CD4-positive, alpha-beta T cell treated with Interferon alpha-2 for 1 hour (primary cell): ENCODE measurements at places on chromosomes 6 and 20.

- DNase-seq: no peak
These were observed 50.3 kb upstream of the PTPRK start for GRCh38 chr6:128570680-128571063.

DNA sequence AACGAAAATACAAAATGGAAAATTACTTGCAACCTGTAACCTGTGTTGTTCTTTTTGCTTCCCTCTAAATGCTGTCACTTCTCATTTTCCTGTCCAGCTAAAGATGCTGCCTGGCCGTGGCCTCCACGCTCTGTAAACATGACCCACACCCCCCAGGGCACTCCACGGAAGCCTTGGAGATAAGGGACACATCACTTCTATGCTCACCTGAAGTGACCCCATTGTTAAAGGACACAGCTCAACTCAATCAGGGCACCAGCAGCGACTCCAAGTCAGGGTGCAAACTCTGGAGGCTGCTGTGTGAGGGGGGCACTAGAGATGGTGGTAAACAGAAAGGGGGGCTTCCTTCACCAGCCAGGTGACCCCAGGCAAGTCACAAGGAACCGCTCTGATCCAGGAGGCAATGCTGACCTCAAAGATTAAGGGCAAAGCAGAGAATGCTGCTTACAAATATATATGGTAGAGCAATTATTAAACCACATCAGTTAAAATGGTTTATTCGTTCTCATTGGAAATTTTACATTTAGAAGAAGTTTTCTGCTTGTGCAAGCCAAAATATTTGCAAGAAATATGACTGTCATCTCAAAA lies 13.2 kb downstream of the DIDO1 start:
- no peak for DNase-seq

GRCh38 chr6:43776115-43776798 lies 6.2 kb downstream of the VEGFA start:
- DNase-seq: no peak

DNA sequence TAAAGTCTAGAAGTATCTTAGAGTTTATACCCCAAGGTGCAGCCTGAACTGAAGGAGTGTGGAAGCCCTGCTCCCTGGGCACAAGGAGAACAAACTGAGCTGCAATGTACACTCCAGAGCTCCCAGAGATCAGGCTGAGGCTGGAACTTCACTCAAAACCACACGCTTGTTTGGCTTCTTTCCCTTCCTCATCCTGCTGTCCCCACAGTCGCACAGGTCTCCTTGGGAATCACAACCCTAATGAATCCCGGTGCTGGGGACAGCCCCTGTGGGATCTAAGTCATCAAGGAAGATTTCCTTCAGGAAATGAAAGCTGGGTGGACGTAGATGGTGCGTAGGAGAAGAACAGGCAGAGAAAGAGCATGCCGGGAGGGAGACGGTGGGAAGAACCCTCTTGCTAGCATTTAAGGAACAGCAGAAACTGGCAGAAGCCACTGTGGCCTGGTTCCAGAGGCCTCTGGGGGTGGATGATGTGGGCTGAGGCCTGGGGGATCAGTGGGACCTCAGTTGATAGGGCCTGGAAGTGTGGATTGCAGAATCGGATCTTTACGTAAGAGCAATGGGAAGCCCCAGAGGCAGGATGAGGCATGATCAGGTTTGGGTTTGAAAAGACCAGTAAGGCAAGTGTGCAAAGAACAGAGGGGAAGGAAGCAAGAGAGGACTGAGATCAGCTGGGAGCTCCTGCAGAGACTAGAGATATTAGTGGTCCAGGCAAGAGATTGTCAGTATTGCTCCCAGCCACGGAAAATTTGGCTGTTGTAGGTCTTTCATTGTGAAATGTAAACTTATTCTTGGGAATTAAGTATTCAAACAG lies 21.4 kb downstream of the CYP24A1 start:
- DNase-seq: no peak

DNA sequence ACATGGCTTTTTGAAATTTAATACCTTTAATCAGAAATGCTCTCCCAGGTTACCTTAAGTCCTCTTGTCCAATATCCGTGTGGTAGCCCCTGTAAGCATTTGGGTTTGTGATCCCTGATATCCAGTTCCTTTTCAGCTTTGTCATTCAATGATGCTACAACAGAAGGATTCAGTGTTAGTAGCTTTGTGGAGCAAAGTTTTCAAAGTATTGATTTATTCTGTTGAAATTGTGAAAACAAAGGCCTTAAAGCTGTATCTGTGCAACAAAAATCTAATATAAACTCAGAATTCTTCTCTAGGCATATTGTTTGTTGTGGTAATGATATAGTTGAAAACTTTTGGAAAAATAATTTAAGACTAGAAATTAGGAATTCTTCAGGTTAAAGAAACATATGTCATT lies 91.9 kb downstream of the ADGRB3 start:
- no peak for DNase-seq

GRCh38 chr6:107443608-107444267 lies 15.6 kb downstream of the PDSS2 start:
- DNase-seq: no peak

DNA sequence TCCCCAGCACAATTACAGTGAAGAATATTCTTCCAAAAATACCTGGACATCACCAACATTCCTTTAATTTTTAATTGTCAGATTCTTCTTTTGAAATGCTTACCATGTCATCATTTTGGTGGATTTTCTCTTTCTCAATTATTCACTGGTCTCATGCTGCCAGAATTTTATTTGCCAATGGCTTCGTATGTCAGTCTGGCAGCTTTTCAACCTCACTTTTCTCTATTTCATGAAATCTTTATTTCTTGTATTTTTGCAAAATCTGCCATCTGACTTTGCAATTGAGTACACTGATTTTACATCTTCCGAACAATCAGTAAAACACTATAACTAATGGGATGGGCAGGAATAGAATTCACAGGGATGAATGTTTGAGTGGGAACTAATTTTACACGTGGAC lies 84.1 kb downstream of the BTBD9 start:
- DNase-seq: no peak

- DNase-seq: no peak
These were observed 48.0 kb downstream of the ARMC2 start for GRCh38 chr6:108896111-108896661.

DNA sequence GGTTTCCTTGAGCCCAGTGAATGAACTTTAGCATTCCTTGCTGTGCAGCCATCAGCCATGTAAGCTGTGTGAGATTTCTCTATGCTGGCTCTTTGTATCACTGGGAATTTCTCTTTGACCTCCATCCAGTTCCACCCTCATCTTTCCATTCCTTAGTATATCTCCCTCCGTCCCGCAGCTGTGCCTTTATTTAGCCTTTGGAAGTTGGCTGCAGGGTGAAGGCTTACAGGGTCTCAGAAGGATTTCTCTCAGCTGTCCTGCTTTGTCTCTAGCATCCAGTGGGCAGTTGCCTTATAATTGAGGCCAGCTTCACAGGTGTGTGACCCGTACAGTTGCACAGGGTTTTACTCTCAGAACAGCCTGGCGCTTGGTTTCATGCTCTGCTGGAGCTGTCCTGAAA lies 144.3 kb downstream of the PXDC1 start:
- DNase-seq: no peak

DNA sequence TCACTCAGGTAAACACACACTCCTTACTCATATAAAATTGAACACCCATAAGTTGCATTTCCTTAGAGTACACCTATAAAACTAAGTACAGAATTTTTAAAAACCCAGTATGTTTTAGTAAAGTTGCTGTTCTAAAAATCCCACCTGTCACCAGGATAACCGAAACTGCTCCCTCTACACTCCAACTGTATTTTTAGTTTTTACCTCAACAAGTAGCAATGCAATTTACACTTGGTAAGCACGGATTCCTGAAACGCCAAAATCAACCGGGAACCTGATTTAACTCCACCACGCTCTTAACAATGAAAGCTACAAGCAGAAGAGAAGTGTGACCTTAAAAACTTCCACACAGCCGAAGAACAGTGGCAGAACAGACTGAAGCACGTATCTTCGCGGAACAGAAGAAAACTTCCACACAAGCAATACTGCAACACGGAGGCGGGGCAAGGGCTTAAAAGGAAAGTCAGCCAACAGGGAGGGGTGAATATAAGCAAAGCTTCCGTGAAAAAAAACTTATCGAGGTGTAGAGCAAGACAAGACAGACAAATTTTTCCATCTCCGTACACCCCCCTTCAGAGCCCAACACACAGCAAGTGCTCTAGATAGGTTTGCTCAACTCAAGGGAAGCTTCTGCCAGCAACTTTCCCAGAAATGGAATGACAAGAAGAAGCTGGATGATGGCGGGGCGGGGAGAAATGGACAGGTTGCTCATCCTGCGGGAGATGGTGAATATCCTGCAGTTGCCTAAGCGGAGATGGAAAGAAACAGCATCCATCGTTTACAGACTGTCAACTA lies 1.4 kb downstream of the STAU1 start:
- peak; percentile 87 for DNase-seq

GRCh38 chr20:57834306-57835073 lies 124.7 kb upstream of the PMEPA1 start:
- DNase-seq: no peak

- no peak for DNase-seq
These were observed 71.0 kb downstream of the SOX4 start for GRCh38 chr6:21664314-21665109.

DNA sequence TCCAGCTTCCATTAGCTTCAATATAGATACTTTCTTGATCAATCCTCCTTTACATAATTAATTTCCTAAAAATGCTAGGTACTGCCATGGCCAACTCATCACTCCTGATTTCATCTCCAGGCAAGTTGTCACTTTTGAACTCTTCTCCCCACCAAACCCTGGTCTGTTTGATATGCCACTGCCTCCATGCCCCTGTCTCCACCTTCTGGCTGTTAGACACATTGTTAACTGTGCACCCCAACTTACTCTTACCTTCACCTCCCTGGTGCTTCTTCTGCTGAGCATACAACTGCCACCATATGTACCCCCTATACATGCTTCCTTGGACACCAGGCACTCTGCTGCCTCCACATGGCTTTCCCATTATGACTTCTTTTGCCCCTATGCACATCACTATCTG lies 21.9 kb upstream of the AIG1 start:
- DNase-seq: no peak

GRCh38 chr6:2684103-2684749 lies 66.5 kb downstream of the MYLK4 start:
- no peak for DNase-seq
